Epithelial cell of prostate (primary cell): ENCODE measurements at places on chromosomes 13 and 19.
A peak's percentile ranks its signal among the peaks of the same experiment; 100 is the strongest.

DNA sequence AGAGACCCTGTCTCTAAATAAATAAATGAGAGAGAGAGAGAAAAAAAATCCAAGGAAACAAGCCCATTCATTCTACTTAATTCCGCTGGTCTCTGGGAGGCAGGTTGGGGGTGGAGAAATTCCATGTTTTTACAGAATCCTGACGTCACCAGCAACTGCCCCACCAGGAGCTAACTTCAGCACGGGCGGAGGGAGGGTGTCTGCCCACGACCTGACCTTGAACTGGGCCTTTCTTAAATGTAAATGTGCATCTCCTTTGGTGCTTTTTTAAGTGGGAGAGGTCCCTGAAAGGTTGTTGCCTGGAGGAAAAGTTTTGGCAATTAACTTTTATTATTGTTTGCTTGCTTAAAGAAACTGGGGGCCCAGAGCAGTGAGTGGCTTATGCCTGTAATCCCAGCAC, 15.5 kb downstream of the KLF2 start:
- DNase-seq: no peak

GRCh38 chr19:18717601-18718000, 34.1 kb downstream of the CRTC1 start:
- DNase-seq: no peak

DNA sequence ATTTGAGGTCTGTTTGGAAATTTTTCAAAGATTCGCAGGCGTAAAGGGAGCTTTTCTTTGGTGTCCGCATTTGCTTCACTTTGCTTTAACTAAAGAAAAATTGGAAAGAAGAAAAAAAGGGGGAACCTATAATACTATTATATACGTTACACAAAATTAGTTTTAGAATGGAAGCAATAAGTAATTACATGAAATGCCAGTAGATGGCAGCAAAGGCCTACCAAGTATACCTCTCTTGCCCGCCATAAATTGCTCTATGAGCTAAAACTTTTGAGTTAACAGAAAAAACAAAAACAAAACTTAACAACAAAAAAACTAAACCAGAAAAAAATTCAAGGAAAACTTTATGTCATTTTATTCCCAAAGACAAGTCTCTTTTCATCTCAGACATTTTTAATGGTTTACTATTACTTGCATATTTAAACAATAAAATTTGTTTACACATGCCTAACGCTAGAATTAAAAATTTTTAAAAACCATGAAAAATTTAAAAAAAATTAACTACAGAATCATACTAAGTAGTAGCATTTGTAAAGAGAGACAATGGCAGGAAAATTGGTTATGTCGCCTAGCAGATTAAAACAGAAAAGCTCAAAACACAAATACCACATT, 271.4 kb downstream of the NALCN start:
- DNase-seq: no peak

- no peak for DNase-seq
These were observed 2.1 kb downstream of the TGFB1 start for GRCh38 chr19:41351339-41352245.

- DNase-seq: no peak
These were observed 8.4 kb upstream of the SIGLEC12 start for GRCh38 chr19:51509823-51510660.

GRCh38 chr13:29730253-29730652, 120.2 kb downstream of the UBL3 start:
- no peak for DNase-seq

GRCh38 chr13:112912726-112913440, 56.1 kb upstream of the MCF2L start:
- DNase-seq: no peak

- no peak for DNase-seq
These were observed 29.3 kb downstream of the PNPLA6 start for GRCh38 chr19:7564866-7565265.

DNA sequence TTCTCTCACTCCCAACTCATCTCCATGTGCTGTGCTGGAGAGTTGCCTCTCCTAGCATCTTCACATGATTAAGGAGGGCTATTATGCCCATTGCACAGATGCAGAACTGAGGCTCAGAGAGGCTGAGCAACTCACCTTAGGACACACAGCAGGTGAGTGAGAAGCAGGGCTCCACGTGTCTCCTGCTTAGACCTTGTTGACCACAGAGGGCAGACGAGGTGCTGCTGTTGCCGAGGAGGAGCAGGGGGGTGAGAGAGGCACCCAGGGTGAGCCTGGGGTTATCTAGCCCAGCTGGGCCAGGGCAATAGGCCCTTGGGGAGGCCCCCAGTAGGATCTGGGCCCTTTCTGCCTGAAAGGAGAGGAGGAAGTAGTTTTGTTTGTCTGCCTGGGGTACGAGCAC, 2.4 kb upstream of the HSH2D start:
- DNase-seq: no peak

DNA sequence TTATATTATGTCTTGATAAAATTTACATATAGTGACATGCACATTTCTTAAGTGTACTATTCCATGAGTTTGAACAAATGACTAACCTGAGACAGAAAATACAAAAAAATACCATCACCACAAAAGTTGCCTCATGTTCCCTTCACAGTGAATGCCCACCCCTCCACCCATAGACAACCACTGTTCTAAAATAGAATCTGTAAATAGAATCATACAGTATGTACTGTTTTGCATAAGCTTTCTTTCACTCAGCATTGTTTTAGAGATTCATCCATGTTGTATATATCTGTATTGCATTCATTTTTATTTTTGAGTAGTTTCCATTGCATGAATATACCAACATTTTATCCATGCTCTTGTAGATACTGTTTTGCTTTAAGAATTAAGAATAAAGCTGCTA, 23.3 kb upstream of the RBM26 start:
- no peak for DNase-seq

DNA sequence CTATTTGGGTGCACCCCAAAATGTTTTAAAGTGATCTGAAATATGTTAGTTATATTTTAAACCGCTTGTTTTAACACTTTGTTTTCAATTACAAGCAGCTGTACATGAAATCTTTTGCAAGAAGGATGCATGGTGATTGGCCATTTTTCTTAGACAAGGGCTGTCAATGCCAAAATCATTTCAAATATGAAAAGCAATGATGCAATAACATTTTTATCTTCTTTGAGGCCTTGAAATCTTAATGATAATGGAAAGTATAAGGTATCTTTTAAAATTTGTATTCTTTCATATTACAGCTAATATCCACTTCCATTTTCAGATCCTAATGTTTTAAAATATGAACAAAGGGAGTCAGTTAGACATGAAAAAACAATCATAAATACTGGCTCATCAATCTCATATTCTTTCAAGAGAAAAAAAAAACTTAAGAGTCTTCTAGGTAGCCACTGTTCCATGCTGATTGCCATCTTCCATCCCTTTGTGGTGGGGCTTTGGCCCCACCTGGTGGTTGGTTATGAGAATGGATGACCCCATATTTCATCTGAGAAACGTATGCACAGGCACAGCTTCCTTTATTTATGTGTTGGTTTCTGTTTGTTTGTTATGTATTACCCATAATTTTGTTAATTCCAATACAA, 330.3 kb upstream of the MIR17HG start:
- DNase-seq: no peak

GRCh38 chr13:75704927-75705288, 68.8 kb downstream of the LMO7 start:
- peak; percentile 77 for DNase-seq

DNA sequence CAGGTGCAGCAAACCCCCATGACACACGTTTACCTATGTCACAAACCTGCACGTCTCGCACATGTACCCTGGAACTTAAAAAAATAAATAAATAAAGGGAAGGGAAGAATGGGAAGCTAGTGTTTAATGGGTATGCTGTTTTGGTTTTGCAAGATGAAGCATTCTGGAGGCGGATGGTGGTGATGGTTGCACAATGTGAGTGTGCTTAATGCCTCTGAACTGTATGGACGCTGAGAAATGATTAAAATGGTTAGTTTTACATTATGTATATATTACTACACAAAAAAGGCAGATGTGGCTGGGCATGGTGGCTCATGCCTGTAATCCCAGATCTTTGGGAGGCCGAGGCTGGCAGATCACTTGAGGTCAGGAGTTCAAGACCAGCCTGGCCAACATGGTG, 17.8 kb downstream of the NFILZ start:
- DNase-seq: no peak

GRCh38 chr13:42660333-42660965, 86.5 kb downstream of the TNFSF11 start:
- DNase-seq: no peak

DNA sequence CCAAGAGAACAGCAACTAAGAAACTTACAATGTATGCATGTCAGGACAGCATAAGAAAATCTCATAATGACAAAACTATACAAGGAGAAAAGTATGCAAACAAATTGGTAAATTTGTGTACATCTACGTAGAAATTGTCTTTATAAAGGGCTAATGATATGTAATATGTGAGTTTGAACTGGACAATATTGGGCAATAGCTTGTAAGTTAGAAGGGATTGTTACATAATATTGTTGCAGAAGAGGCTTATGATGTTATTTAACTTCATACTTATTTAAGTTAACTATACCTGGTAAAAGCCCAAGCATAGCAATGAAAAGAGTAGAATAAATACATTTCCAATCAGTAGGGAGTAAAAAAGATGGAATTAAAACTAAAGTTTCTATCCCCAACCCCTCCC, 134.0 kb downstream of the MAB21L1 start:
- DNase-seq: no peak

DNA sequence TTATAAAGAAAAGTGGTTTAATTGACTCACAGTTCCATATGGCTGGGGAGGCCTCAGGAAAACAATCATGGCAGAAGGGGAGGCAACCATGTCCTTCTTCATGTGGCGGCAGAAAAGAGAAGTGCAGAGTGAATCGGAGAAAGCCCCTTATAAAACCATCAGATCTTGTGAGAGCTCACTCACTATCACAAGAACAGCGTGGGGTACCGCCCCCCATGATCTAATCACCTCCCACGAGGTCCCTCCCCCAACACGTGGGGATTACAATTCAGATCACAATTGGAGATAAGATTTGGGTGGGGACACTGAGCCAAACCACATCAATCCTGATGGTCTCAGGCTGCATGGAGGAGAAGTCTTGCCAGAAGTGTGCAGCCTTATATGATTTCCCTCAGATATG, 26.0 kb downstream of the TM9SF2 start:
- DNase-seq: no peak

DNA sequence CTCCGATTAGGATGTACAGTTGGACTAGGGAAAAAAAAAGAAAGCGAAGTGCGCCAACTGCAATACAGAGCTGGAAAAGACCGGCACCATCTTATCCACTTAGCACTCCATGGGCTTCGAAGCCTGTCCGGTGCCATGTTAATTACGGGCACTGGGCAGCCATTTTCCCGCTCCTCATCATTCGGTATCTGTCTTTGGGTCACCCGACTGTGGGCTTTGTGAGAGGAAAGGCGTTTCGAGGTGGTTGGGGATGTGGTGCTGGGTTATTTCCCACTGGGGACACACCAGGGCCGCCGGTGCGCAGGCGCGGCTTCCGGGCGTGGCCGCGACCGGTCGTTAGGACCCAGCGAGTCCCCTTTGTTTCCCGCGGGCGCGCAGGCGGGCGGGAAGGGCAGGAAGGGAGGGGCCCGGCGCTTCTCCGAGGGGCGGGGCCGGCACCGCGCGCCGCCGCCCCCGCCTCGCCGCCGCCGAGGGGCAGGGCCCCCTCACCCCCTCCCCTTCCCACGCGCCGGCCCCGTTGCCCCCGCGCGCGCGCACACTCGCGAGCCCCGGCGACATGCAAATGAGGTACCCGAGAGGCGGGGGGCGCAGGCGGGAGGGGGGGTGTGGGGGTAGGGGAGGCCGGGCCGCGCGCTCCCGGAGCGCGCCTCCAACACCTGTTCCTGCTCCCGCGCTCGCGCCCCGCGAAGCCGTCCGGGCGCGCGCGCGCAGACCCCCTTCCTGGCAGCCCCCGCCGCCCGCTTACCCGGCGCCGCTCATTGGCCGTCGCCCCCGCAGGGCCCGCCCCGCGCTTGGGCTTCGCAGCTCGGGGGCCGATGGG, at the start of gene ZNF524:
ZNF524 (plus strand) TSS at position 447 of the 820 bp plus-strand sequence. CDS start 1,825 bp downstream, outside the sequence.
- peak; percentile 55 for DNase-seq

GRCh38 chr13:28052945-28053344, 47.4 kb downstream of the FLT3 start:
- DNase-seq: no peak

DNA sequence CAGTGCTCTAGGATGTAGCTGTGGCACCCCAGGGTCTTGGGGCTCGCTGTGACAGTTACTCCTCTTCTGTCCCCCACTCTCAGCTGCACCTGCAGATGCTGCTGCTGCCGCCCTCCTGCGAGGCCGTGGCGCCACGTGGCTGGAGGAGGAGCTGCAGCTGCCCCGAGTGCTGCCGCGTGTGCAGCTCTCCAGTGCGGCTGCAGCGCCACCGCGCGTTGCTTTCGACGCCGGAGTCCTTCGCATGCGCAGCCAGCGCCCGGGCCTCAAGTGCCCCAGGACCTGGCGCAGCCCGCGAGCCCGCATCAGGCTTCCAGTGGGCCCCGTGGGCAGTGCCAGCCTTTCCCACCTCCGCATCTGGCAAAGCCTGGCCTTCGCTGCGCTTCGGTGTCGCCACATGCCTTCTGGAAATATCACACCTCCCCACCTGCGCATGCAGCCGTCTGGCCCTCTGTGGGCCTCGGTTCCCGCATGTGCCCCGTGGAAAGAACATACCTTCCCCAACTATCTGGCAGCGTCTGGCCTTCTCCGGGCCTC, 692 bp upstream of the ZNF580 start:
- DNase-seq: no peak

DNA sequence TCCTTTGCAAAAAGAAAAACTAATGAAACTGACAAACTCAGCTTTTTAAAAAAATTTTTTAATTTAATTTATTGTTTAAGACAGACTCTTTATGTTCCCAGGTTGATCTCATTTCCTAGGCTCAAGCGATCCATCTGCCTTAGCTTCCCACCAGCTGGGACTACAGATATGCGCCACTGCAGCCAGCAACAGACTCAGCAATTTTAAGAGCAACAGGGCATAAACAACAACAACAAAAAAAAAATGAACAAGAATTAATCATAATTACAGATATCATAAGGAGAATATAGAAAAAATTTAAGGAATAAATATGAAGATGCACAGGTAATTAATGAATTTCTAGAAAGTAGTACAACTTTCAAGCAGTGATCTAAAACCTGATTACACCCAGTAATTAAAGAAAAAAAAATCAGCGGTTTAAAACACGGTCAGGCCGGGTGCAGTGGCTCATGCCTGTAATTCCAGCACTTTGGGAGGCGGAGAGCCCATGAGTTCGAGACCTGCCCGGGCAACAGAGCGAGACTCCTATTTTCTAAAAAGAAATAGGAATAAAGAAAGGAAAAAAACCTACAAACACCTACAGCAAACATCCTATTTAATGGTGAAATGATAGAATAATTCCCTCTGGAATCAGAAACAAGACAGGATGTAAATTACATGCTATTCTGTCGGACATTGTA, 1.4 kb downstream of the ZNF699 start:
- DNase-seq: no peak

GRCh38 chr13:20860844-20861243, 41.7 kb downstream of the XPO4 start:
- DNase-seq: no peak

GRCh38 chr19:1131718-1132551, 28.1 kb downstream of the GPX4 start:
- peak; percentile 58 for DNase-seq

GRCh38 chr13:105971738-105972137, 563.7 kb downstream of the EFNB2 start:
- no peak for DNase-seq
